ENCODE measurements at places on chromosomes 16 and 17.

DNA sequence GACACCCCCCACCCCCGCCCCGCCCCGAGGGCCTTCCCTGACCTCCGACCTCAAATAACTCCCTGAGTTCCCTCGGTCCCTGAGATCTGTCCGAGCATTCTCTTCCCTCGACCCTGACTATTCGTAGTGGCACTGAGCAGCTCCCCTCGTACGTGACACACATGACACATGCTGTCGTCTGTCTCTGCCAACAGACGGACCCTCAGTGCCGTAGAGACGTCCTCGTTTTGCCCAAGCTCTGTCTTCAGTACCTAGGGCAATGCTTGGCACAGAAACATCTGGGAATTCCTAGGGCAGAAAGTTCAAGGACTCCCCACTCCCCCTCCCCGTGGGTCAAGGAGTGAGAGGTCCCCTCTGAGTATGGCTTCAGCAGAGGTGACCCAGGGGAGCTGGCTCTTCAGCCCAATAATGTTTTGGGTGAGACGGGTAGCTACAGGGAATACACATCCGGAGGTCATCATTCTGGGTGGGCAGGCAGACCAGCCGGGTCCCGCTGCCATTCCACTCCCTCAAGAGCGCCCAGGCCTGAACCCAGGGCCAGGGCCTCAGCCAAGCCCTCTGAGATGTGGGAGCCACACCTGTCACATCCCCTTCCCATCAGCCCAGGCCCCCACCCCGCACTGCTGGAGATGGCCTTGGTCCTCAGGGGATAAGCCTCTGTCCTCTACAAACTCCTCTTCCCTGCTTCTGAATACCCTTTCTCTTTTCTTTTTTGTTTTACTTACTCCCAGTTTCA is 671 bp upstream of the FADS6 start:
- ATAC-seq, result peak; percentile 18

- no peak for ATAC-seq
Measured at GRCh38 chr16:58503166-58503862, 3.4 kb downstream of the NDRG4 start.

DNA sequence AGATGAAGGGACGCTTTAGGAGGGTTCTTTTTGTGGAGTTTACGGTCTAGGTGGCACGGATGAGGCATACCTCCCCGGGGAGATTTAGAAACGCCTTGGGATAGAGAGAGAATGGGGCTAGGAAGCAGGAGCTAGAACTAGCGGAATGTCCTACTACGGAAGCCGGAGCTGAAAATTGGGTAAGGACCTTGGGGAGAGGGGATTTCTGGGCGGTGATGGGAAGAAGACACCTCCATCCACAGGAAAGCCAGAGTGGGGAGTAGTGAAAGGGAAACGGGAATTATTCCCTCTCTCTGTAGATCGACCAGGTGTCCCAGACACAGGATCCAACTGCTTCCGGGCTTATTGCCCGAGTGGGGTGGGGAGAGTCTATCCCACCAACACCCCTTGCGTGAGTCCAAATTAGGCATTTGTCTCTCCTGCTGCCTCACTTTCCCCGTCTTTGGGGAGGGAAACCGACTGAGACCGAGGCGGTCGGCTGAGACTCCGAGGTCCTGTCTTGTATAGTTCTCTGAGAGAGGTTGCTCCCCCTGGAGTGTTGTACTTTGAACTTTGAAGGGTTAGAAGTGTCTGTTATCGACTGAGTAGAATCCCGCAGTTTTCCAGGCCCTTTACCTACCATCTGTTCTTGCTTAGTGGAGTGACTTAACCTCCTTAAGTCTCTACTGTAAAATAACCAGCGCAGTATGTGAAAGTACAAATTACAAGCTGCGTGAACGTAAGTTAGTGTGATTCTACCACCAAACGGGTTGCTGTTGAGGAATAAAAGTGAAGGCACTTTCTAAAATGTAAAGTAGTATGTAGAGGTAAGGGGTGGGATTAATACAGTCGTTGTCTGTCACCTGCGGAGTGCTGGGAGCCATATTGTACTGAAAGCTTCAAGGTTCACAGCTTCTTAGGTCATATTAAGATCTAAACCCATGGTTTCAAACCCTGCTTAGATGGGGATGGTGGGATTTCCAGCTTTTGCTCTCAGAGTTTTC is 1.0 kb downstream of the RSPRY1 start:
- no peak for ATAC-seq

DNA sequence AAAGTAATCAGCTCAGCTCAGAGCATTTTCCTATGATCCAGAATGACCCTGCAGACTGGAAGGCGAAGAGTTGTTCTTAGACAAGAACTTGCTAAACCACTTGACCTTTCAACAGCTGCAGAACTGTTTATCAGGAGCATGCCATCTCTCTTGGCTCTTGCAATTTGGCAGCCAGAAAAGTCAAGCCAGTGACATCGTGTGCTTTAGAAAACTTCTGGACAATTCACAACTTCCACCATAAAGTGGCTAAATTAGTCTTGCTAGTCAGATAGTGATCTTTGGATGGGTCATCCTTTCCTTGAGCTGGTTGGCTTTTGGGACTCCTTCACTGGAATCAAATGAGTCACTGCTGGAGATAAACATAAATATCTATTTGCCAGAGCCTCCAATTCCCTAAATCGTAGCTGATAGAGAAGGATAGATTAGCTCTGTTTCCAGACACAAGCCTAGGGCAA is 146.5 kb downstream of the MAP2K6 start:
- ATAC-seq, result no peak

GRCh38 chr17:61806936-61807335 is 56.4 kb downstream of the BRIP1 start:
- no peak for ATAC-seq

DNA sequence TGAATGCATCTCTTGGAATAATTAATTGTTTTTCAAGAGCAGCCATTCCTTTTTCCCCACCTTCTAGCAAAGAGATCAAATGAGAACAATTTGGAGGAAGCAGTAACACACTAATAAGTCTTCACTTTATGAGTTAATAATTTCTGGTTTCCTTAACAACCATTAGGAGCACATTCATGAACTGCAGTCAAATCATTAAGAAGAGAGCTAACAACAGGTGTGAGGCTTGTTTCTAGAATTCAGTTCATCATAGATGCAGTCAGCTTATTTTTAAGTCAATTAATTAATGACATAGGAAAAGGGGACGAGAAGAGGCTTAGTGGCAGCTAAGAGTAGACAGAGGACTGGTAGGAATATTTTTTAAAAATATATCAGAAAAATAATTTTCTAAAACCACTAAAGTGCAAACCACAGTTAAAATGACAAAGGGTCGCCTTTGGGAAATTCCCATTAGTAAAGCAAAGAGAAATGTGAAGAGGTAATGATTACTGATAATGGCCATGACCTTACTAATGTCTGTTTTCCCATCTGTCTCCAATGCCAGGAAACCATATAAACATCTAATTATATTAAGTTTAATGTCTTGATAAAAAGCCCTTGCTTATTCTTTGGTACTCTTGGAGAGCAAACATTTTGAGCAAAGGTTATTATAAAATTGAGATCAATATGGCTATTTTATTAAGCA is 184.2 kb downstream of the KCNJ2 start:
- no peak for ATAC-seq

DNA sequence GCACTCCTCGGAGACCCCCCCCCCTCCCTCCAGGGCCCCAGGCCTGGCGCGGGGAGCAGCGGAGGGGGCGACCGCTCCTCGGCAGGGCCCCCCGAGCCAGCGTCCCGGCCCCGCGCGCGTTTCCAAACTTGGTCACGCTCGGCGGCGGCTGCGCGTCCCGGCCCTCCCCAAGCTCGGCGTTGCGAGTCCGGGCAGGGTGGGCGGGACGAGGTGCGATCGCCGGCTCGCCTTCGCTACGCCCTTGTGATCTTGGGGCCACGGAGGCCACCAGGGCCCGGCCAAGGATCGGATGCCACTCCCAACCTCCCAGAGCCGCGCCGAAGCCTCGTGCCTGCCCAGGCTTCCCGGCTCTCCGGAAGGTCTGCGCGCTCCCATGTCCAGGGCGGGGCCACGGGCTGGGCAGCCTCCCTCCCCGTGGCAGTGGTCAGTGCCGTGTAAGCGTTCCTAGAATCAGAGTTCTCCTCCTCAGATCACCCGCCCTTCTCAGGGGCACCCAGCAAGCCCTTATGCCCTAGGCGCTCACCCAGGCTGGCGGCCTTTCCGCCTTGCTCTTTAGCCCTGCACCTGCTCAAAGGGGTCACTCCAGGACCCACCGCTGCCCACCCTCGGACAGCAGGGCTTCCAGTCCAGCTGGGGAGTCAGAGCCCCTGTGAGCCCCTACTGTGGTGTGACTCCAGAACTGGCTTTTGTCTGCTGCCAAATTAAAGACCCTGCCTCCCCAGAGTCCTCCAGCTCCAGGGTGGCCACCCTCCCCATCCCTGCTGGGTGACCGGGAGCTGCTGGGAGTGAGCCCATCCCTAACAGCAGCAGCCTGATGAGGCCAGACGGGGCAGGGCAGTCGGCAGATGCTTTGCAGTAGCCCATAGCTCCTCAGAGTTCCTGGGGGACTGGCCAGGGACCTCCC is 12.2 kb upstream of the MRPS23 start:
- ATAC-seq, result peak; percentile 42

GRCh38 chr16:2007081-2007836 is 2.4 kb downstream of the ZNF598 start:
- ATAC-seq, result no peak

- peak; percentile 33 for ATAC-seq
Measured at GRCh38 chr17:16989230-16989952, 17.5 kb upstream of the TNFRSF13B start.

GRCh38 chr17:76528156-76528527 is 9.4 kb downstream of the CYGB start:
- ATAC-seq, result peak; percentile 11

- no peak for ATAC-seq
Measured at GRCh38 chr17:57315061-57316015, 59.0 kb downstream of the MSI2 start.

- ATAC-seq, result no peak
Measured at GRCh38 chr17:48460052-48460451, 30.0 kb upstream of the SKAP1 start.

- ATAC-seq, result peak; percentile 16
Measured at GRCh38 chr17:2023692-2024571, 1.2 kb downstream of the RTN4RL1 start.

DNA sequence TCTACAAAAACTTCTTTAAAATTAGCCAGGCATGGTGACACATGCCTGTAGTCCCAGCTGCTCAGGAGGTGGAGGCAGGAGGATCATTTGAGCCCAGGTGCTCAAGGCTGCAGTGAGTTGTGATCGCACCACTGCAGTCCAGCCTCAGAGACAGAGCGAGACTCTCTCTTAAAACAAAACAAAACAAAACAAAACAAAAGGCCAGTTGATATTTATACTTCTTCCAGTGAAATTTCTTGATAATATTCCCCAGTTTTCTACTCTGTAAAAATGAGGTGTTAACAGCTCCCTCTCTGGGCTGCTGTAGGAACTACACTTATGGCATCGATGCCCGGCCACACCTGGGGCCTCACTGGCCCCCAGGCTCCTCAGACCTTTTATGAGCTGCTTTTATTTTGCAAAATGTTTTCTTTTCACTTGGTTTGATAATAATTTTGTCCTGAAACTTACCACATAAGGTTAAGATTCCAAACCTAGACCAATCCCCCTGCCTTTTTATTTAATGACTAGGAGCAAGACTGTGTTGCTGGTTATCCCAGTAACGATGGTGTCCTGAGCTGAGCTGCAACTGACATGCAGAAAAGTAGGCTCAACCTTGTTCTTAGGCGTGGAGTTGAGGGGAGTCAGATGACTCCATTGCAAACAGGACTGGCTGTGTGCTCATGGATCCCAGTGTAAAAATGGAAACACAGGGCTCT is 17.6 kb downstream of the MAPK8IP3 start:
- peak; percentile 41 for ATAC-seq

DNA sequence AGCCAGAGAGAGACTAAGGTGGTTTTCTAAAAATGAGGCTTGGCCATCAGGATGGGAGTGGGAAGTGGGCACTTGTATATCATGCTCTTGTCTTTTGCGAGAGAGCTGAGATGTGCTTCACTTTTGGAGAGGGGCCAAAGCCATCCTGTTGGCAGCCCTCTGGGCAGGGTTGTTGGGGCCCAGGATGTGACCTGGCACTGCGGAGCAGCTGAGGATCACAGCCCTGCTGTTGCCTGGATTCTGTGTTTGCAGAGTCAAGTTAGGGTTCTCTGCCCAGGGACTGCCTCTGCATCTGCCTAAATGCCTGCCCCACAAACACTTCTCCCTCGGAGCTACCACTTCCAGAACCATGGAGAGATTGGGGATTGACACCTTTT is 71.2 kb downstream of the PLD6 start:
- no peak for ATAC-seq

DNA sequence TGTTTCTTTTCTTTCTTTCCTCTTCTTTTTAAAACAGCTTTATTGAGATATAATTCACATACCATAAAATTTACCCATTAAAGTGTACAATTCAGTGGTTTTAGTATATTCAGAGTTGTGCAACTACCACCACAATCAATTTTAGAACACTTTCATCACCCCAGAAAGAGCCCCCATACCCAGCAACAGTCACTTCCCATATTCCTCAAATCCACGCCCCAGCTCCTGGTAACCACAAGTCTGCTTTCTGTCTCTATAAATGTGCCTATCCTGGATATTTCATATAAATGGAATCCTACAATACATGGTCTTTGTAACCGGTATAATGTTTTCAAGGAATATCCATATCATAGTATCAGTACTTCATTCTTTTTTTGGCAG is 19.4 kb downstream of the RARA start:
- ATAC-seq, result no peak

GRCh38 chr17:43671031-43671692 is 9.4 kb upstream of the MEOX1 start:
- no peak for ATAC-seq

GRCh38 chr17:4186357-4186881 is 43.4 kb downstream of the CYB5D2 start:
- ATAC-seq, result peak; percentile 58

DNA sequence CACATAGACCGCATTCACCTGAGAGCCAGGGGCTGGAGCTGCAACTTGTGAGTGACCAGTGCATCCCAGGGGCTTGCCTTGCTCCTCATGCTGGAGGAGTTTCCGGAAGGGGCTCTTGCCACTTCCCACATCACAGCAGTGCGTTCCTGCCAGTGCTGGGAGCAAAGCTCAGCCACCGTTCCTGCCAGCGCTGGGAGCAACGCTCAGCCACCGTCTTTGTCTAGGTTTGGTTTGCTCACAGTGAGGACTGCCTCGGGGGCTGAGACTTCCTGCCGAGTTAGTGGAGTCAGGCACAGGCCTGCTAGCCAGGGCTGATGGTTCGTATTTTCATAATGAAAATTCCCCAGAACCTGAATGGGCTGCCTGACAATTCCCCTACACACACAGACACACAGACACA is 5.4 kb upstream of the CHRNE start:
- peak; percentile 63 for ATAC-seq

GRCh38 chr16:74291577-74292208 is 4.9 kb upstream of the PSMD7 start:
- ATAC-seq, result peak; percentile 91

- no peak for ATAC-seq
Measured at GRCh38 chr17:49512296-49513043, 17.4 kb downstream of the NGFR start.

GRCh38 chr16:27759967-27760788 is 210.2 kb downstream of the KATNIP start:
- ATAC-seq, result no peak

DNA sequence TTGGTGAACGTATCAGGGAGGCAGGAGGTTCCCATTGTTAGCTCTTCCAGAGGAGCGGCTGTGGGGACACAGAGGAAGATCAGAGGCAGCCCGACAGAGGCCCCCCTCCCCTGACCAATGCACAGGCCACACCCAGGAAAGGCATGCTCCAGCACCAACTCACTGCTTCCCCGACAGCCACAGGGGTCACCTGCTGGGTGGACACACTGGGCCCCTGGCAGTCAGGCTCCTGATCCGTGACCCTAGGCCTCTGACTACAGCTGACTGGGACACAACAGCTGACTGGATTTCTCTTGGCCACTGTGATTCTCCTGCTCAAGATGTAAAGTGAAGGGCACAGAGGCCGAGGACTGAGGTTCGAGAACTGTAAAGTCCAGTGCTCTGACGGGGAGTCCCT is 63.5 kb downstream of the IL21R start:
- ATAC-seq, result no peak

Measured in esophagus mucosa (tissue), 1 donor.